ENCODE measurements at places on chromosomes 12 and 14.
A peak's percentile ranks its signal among the peaks of the same experiment; 100 is the strongest.

- DNase-seq, result no peak
These were observed at the start of gene KLRC1 for GRCh38 chr12:10453156-10453555. Gene KLRC1, minus strand, starts transcription at chr12:10453377. Its CDS starts 2,221 bp downstream, at chr12:10451156.

GRCh38 chr14:104001003-104001402 is 58.7 kb upstream of the RD3L start:
- DNase-seq, result no peak

- DNase-seq, result no peak
These were observed 187.2 kb downstream of the KCNA5 start for GRCh38 chr12:5230861-5231260.

DNA sequence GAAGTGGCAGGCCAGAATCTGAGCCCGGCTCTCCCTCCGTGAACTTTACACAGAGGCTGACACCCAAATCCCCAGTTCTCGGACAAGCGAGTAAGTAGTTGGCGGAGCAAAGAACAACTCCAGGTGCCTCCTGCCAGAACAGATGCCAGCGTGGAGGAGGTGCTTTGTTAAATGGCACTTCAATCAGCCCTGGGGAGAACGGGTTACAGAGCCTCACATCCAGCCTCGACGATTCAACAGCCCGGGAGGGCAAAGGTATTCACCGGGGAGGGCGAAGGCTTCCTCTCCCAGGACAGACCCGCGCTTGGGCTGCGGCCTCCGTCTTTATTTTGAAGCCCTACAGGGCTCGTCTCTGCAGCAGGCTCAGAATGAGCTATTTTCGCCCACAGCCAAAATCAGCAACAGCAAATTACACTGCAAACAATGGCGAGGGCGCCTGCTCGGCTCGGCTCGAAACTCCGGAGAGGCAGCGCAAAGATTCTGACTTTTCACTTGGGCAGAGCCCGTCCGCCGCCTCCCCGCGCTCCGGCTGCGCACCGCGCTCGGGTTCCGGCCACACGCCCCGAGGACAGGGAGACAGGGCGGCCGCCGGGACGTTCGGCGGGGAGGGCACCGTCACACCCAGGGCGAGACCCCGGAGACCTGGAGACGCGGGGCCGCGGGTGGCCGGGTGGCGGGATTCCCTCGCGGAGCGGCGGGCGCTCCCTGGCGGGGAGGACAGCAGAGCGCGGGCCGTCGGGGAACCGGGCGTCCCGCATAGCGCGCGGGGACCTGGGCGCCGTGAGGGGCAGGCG is 811 bp downstream of the TMCC3 start:
- DNase-seq, result no peak

GRCh38 chr12:38788106-38788505 is 117.3 kb downstream of the CPNE8 start:
- no peak for DNase-seq

DNA sequence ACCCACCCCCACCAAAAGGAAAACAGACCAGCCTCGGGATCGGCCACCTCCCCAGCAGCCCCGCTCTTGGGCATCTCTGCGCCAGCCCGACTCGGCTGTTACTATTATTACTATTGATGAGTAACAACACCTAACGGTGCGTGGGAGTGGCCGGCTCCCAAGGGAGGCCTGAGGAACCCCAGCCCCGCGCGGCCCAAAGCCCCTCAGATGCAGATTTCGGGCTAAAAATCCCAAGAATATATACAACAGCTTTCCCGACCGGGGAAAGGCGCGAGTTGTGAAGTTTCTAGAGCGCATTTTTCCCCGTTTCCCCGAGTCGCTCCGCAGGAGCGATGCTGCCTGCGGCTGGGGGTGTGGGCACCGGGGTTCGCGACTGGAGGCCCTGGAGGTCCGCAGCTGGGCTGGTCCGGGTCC is 565 bp downstream of the NT5DC3 start:
- peak; percentile 33 for DNase-seq

- no peak for DNase-seq
These were observed 105.2 kb upstream of the EGLN3 start for GRCh38 chr14:34056046-34056445.

DNA sequence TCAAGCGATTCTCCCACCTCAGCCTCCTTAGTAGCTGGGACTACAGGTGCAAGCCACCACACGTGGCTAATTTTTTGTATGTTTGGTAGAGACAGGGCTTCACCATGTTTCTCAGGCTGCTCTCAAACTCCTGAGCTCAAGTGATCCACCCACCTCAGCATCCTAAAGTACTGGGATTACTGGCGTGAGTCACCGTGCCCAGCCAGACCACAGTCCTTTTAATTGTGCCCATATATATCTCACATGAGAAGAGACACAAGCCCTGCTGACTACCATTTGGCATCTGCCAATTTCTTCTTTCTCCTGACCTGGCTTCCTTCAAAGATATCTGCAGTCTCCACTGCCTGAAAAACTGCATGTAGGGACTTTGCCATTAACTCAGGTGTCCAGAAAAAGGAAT is 142.5 kb downstream of the DPY19L2 start:
- DNase-seq, result no peak

- DNase-seq, result no peak
These were observed 807.3 kb upstream of the TMEM132C start for GRCh38 chr12:127459687-127460086.

DNA sequence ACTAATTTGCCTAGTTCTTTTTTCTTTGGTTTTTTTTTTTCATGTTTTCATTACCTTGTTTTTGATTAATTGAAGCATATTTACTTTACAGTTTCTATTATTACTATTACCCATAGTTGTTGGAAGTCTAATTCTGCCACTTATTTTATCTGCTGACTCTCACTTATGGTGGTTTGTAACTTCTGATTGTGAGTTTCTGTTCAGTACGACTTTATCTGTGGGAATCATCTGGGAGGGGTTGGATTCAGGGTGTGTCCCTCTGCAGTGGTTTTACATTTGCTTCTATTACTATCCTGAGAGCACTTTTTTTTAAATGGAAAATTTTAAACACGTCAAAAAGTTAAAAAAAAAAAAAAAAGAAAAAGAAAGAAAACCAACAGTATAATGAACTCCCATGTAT is 26.4 kb upstream of the SOS2 start:
- no peak for DNase-seq

GRCh38 chr12:50690925-50691324 is 73.0 kb upstream of the ATF1 start:
- peak; percentile 26 for DNase-seq

- peak; percentile 97 for DNase-seq
These were observed 57.0 kb downstream of the PLEKHG7 start for GRCh38 chr12:92759634-92760268.

- no peak for DNase-seq
These were observed 27.1 kb downstream of the ALDH1L2 start for GRCh38 chr12:105057174-105057573.

DNA sequence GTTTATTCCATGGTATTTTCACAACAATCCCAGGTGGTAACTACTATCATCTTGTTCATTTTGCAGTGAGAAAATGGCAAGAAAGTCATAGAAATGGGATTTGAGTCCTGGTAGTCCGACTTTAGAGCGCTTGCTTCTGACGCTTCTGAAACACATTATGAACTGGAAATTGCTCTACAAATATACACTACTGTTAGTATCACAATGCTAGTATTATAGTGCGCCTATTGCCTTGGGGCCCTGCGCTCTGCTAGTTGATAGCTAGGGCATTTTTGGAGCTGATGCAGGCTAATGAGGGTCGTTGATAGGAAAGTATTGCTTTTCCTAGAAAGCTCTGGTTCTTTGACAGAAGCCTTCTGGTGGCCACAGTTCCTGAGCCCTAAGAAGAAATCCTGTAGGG is 61.0 kb downstream of the ETV6 start:
- no peak for DNase-seq

DNA sequence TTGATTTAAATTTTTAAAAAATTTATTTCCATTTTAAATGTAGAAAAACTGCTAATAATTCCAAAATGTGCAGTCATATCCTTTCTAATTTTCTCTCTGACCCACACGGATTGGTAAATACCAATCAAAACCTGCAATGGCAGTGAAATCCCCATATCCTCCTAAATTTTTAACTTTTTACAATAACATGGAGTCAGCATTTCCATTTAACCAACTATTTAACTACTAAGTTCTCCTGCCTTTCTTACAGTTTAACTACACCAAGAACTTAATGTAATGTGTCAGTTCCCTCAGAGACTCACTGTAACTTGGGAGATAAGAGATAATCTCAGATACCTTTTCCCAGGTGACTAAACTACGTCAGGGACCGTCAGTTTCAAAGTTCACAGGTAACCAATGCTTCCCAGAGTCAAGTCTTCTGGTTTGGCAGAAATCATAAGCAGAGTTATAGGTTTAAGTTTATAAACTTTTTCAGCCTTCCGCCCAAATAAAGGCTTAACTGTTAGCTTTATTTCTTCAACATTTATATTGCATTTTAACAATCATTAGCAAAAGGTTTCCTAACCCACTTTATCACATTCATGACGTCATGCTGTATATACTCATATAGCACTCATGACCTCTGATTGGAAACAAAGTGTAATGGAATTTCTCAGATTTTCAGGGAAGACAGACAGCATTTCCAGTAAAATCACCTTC is 7.6 kb downstream of the KRAS start:
- no peak for DNase-seq

GRCh38 chr12:46455648-46456352 is 83.2 kb upstream of the SLC38A2 start:
- no peak for DNase-seq

- no peak for DNase-seq
These were observed 6.6 kb downstream of the RAN start for GRCh38 chr12:130878193-130879185.

DNA sequence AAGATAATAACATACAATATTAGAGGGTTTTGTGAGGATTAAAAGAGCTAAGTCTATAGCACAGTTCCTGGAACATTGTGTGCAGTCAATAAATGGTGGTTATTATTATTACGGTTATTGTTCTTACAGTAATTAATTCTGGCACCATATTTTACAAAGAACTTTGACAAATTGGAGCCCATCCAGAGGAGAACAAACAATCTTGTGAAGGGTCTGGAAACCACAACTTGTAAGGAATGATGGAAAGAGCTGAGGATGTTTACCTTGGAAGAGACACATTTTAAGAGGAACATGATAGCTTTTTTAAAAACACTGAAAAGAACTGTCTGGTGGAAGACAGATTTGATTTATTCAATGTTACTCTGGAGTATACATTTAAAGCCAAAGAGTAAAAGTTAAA is 150.5 kb upstream of the KRR1 start:
- DNase-seq, result peak; percentile 75

- DNase-seq, result peak; percentile 64
These were observed 6.2 kb downstream of the DUSP6 start for GRCh38 chr12:89345830-89346740.

DNA sequence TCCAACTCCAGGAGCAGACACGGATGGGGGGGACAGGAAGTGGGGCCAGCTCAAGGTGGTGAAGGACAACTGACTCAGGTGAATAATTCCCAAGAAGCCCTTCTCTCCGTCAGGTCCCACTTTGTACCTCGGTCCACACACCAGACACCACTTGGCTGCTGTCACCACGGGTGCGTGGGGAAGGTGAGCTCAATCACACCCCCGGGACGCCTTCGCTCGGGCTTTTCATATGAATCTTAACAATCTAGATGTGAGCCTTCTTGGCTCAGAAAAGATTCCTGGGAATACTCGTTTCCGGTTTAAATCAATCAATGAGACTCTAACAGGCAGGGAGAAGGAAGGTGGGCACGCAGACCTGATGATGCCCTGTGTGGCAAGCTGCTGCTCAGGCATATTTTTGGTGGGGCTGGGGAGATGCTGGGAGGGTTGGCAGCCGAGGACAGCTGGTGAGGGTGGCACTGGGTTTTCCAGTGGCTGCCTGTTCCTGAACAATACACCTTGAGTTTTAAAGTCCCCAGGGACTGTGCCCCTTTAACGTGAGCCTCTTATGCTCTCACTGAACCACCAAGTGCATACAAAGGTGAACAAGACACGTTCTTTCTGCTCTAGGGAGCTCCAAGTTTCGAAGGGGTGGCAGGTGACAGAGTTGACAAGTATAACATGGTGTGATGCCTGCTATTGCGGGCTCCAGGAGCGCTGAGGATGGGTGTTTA is 5.1 kb downstream of the TESC start:
- DNase-seq, result no peak

DNA sequence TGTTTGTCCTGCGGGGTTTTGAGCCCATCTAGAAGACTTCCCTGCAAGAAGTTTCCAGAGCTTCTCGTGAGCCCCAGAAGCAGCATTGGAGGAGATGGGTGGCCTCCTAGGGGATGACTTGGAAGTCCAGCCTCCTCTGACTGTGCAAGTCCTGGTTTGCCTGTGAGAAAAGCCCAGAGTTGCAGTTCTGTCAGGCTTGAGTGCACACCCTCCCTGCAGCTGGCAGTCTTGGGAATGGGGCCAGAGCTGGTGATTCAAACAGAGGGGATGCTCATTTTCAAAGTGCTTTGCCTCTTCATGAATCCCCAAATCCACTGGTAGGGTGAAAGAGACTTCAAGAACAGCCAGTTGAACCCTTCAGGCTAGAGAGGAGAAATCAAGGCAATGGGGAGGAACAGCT is 3.9 kb upstream of the PPP1R1A start:
- no peak for DNase-seq

GRCh38 chr12:113246478-113247122 is 25.3 kb downstream of the TPCN1 start:
- DNase-seq, result no peak

- peak; percentile 62 for DNase-seq
These were observed 148.0 kb downstream of the SLC38A4 start for GRCh38 chr12:46677749-46678148.

GRCh38 chr12:129873111-129873832 is 30.6 kb downstream of the TMEM132D start:
- DNase-seq, result no peak

- DNase-seq, result no peak
These were observed 106.9 kb upstream of the OR4E1 start for GRCh38 chr14:21780429-21781084.

- no peak for DNase-seq
These were observed 10.7 kb downstream of the CIPC start for GRCh38 chr14:77108753-77109152.

DNA sequence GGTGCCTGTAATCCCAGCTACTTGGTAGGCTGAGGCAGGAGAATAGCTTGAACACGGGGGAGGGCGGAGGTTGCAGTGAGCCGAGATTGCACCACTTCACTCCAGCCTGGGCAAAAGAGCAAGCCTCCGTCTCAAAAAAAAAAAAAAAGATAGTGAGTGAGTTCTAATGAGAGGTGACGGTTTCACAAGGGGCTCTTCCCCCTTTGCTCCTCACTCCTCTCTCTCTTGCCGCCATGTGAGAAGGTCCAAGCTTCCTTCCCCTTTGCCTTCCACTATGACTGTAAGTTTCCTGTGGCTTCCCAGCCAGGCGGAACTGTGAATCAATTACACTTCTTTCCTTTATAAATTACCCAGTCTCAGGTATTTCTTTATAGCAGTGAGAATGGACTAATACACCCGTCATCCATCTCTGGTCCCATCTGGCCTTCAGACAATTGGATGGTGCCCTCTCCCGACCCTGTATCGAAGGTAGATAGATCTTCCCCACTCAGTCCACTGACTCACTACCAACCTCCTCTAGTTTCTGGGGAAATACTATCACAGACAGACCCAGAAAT is 27.0 kb upstream of the RCOR1 start:
- DNase-seq, result no peak

GRCh38 chr12:47141459-47141858 is 61.7 kb upstream of the AMIGO2 start:
- no peak for DNase-seq

Data from EH (cell line).